ENCODE measurements at places on chromosomes 12 and 14. TPM values are rescaled to one million over a fixed set of nuclear protein-coding genes. Genes with fewer than 3 reads are reported as not detected.

GPR65 gene
- not detected for polyA plus RNA-seq

CATSPERB gene
- 0.11 TPM for polyA plus RNA-seq

SVOP gene
- polyA plus RNA-seq, result 0.06 TPM

CHFR gene
- polyA plus RNA-seq, result 58.8 TPM

MSI1 gene
- polyA plus RNA-seq, result 19.2 TPM

C12orf50 gene
- polyA plus RNA-seq, result not detected

OR4E2 gene
- not detected for polyA plus RNA-seq

PTCSC3 gene
- polyA plus RNA-seq, result not detected

FOXN4 gene
- polyA plus RNA-seq, result 0.78 TPM

CACNA1C gene
- polyA plus RNA-seq, result 0.97 TPM

RARG gene
- 84.2 TPM for polyA plus RNA-seq

GRCh38 chr12:16417058-16417457, 69.6 kb downstream of the MGST1 start:
- no peak overlapping the region for H3K27ac ChIP-seq
- H3K27me3 ChIP-seq, result no peaks in the 10 kb centered on the region
- H3K36me3 ChIP-seq, result no peaks in the 10 kb centered on the region
- no peaks in the 10 kb centered on the region for H3K4me1 ChIP-seq
- DNase-seq, result no peak

GRCh38 chr14:79967001-79967400, 244.3 kb downstream of the DIO2 start:
- no peak overlapping the region for H3K4me3 ChIP-seq
- DNase-seq, result no peak
- no peaks in the 10 kb centered on the region for H3K36me3 ChIP-seq
- H3K27ac ChIP-seq, result no peak overlapping the region
- no peaks in the 10 kb centered on the region for H3K27me3 ChIP-seq
- H3K4me1 ChIP-seq, result no peaks in the 10 kb centered on the region

GRCh38 chr14:87526731-87527130, 466.3 kb downstream of the GALC start:
- no peaks in the 10 kb centered on the region for H3K27me3 ChIP-seq
- no peaks in the 10 kb centered on the region for H3K36me3 ChIP-seq
- DNase-seq, result no peak

DNA sequence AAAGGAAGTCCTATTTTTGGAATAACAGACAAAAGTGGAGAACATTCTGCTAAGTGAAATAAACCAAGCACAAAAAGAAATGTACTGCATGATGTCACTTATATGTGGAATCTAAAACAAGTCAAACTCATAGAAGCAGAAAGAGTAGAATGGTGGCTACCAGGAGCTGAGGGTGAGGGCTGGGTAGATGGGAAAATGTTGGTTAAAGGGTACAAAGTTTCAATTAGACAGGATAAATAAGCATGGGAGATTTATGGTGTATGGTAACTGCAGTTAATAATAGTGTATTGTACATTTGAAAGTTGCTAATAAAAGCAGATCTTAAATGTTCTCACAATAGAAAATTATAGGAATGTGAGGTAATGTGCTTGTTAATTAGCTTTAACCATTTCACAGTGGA, 12.8 kb downstream of the LUM start:
- H3K27me3 ChIP-seq, result no peaks in the 10 kb centered on the region
- no peak overlapping the region for H3K27ac ChIP-seq
- H3K4me1 ChIP-seq, result no peaks in the 10 kb centered on the region
- no peaks in the 10 kb centered on the region for H3K36me3 ChIP-seq
- no peak for DNase-seq

DNA sequence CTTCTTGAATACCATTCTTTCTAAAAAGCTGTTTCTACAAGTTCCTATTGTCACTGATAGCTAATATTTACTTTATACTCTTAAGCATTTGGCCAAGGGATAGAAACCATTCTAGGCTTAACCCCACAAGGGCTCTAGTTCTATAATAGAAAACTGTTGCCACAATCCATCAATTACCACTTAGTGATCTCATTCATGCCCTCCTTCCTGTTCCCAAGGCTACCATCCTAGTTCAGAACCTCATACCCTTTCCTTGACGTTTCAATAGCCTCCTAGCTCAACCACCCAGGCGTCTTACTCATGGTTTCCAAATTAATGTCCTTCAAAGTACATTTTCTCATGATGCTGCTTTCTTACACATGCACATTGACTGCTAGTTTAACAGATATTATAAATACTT, 493.5 kb downstream of the NAV3 start:
- H3K36me3 ChIP-seq, result no peaks in the 10 kb centered on the region
- no peak for DNase-seq
- no peak overlapping the region for H3K27ac ChIP-seq
- H3K4me1 ChIP-seq, result no peaks in the 10 kb centered on the region
- H3K4me3 ChIP-seq, result no peak overlapping the region
- H3K27me3 ChIP-seq, result no peaks in the 10 kb centered on the region

GRCh38 chr12:117328556-117329100, 32.8 kb downstream of the NOS1 start:
- H3K4me1 ChIP-seq, result peaks cover 2% of the 10 kb centered on the region
- H3K36me3 ChIP-seq, result no peaks in the 10 kb centered on the region
- no peaks in the 10 kb centered on the region for H3K27me3 ChIP-seq
- H3K4me3 ChIP-seq, result no peak overlapping the region
- no peak for DNase-seq

DNA sequence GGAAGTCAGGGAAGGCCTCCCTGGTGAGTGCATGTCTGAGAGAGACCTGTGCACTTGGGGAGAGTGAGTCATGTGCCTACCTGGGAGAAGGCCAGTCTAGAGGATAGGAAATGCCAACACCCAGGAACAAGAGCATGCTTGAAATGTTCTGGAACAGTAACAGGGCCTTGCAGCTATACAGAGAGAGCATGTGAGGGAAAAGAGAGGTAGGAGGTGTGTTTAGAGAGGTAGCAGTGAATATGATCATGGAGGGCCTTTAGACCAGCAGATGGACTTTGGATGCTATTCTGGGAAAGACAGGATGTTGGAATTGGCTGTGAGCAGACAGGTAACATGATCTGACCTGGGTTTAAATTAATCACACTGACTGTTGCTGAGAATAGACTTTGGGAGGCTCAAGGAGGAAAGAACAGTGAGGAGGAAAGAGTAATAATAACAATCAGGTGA, 1143.6 kb downstream of the FLRT2 start:
- no peaks in the 10 kb centered on the region for H3K27me3 ChIP-seq
- no peak overlapping the region for H3K27ac ChIP-seq
- no peak overlapping the region for H3K4me3 ChIP-seq
- H3K4me1 ChIP-seq, result peaks cover 2% of the 10 kb centered on the region
- DNase-seq, result no peak

GRCh38 chr14:94681300-94682060, 69.3 kb downstream of the SERPINA3 start:
- no peaks in the 10 kb centered on the region for H3K27me3 ChIP-seq
- H3K4me3 ChIP-seq, result no peak overlapping the region
- H3K36me3 ChIP-seq, result no peaks in the 10 kb centered on the region

- no peaks in the 10 kb centered on the region for H3K36me3 ChIP-seq
- no peak for DNase-seq
- no peaks in the 10 kb centered on the region for H3K4me1 ChIP-seq
- no peak overlapping the region for H3K27ac ChIP-seq
- H3K4me3 ChIP-seq, result no peak overlapping the region
Measured at GRCh38 chr12:122368361-122369073, 54.0 kb downstream of the CLIP1 start.

- no peaks in the 10 kb centered on the region for H3K36me3 ChIP-seq
- H3K4me3 ChIP-seq, result no peak overlapping the region
- DNase-seq, result no peak
- H3K27ac ChIP-seq, result no peak overlapping the region
- no peaks in the 10 kb centered on the region for H3K27me3 ChIP-seq
Measured at GRCh38 chr14:21656980-21657379, 3.3 kb downstream of the OR4E2 start.

DNA sequence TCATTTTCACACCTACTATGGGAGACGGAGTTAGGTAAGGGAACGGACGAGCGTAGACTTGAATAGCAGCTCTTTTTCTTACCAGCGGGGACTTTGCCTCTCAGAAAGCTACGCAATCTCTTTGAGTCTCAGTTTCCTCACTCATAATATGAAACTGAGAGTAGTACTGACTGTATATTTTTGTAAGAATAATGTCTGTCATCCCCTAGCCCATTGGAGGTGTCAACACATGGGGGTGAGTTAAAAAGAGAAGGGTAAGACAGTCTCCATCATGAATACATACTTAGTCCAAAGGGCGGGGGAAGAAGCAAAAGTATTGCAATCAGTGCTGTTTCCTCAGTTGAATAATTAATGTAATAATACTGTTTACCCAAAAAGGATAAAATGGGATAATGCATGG, 592.2 kb downstream of the NRXN3 start:
- H3K36me3 ChIP-seq, result no peaks in the 10 kb centered on the region
- DNase-seq, result no peak
- no peak overlapping the region for H3K27ac ChIP-seq

DNA sequence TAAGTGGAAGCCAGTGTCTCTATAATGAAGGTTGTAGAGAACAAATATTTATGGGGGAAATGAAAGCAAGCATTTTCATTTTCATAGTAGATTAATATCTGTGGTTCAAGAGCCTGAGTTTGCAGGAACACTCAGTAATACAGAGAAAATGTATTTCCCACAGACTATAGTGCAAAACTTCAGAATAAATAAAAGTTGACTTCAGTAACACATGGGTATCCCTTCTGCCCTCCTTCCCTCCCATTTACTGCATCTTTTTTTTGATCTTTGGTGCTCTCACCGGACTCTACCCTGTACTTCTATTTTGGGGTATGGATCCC, 75.3 kb upstream of the AMN1 start:
- no peaks in the 10 kb centered on the region for H3K27me3 ChIP-seq
- H3K4me3 ChIP-seq, result no peak overlapping the region
- H3K36me3 ChIP-seq, result no peaks in the 10 kb centered on the region
- H3K4me1 ChIP-seq, result no peaks in the 10 kb centered on the region
- H3K27ac ChIP-seq, result no peak overlapping the region
- DNase-seq, result no peak

- peaks cover 8% of the 10 kb centered on the region for H3K4me1 ChIP-seq
- no peak overlapping the region for H3K4me3 ChIP-seq
- DNase-seq, result no peak
- no peaks in the 10 kb centered on the region for H3K36me3 ChIP-seq
Measured at GRCh38 chr12:27282754-27283153, 38.7 kb downstream of the STK38L start.

DNA sequence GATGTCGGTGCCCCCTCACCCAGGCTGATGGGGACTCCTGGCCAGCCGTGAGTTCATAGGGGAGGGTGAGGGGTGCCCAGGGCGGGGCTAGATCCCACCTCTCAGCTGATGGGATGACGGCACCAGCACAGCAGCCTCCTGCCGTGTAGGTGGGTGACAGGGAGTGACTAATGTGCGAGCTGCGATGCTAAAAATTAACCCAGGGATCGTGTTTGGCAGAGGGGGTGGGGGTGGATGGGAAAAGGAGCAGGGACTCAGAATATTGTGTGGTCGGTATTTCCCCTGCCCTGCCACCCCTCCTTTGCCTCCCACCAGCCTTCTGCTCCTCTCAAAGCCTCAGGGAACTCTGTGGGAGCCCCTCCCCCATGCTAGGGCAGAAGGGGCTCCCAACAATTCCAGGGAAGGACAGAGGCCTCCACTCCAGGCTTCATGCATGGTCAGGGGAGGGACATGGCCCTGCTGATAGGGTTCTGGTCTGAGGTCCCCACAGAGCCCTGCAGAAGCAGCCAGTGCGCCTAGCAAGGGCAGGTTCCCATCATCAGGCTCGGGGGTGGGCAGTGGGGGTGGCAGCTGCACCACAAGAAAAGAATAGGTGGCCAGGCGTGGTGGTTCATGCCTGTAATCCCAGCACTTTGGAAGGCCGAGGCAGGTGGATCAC, 12.5 kb downstream of the TAMALIN start:
- no peaks in the 10 kb centered on the region for H3K36me3 ChIP-seq
- peaks cover 18% of the 10 kb centered on the region for H3K27me3 ChIP-seq
- H3K4me3 ChIP-seq, result no peak overlapping the region
- H3K27ac ChIP-seq, result no peak overlapping the region

GRCh38 chr14:75249958-75250336, 28.7 kb upstream of the FOS start:
- H3K4me3 ChIP-seq, result no peak overlapping the region
- no peak for DNase-seq
- peaks cover 2% of the 10 kb centered on the region for H3K4me1 ChIP-seq
- H3K36me3 ChIP-seq, result no peaks in the 10 kb centered on the region

GRCh38 chr14:28570391-28570790, 196.2 kb upstream of the FOXG1 start:
- no peaks in the 10 kb centered on the region for H3K27me3 ChIP-seq
- H3K4me1 ChIP-seq, result no peaks in the 10 kb centered on the region
- H3K4me3 ChIP-seq, result no peak overlapping the region
- no peak for DNase-seq

- H3K27me3 ChIP-seq, result no peaks in the 10 kb centered on the region
- H3K4me3 ChIP-seq, result no peak overlapping the region
- DNase-seq, result no peak
Measured at GRCh38 chr14:24908592-24909236, 141.2 kb downstream of the STXBP6 start.

DNA sequence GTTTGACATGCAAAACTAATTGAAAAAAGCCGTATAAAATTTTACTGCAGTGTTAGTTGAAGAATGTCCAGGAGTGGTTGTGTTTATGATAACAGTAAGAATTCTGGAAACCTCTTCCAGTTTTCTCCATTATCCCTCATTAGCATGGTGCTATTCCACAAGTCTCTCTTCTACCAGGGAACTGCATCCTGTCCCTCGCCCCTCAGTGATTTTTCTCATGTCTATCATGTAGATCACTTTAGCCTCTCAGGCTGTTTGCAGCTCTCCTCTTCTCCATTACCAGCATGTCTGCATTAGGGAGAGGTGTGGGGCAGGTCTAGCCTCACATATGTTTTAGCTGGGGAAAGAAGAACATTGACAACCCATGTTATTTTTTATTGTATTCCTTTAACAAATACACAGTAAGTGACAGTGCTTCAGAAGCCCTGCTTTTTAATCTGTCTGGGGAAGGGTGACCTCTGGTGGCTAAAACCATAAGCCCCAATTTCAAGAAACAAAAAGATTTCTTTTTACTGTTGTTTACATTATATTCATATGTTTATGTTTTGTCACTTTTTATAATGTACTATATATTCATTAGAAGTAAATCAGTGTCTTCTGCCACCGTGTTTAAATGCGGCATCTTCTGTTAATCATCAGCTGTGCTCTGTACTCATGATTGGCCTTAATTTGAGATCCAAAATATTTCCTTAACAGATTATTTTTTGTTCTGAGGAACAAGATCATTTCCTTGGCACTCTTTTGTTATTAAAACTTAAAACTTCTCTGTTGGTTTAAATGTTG, 70.7 kb downstream of the RASSF8 start:
- no peak overlapping the region for H3K4me3 ChIP-seq
- H3K27ac ChIP-seq, result no peak overlapping the region
- DNase-seq, result no peak
- H3K4me1 ChIP-seq, result no peaks in the 10 kb centered on the region

Data from H1 (cell line).